ENCODE measurements at places on chromosomes 1 and 21. TPM values are rescaled to one million over a fixed set of nuclear protein-coding genes. Genes with fewer than 3 reads are reported as not detected.

The HAO2 gene
- 0.39 TPM for total RNA-seq

The ARHGEF16 gene
- total RNA-seq: 0.39 TPM

The RXRG gene
- not detected for total RNA-seq

The TBCE gene
- 19.2 TPM for total RNA-seq

The CD244 gene
- total RNA-seq: not detected

The SUSD4 gene
- total RNA-seq: not detected

The SEC16B gene
- 2.4 TPM for total RNA-seq

The RSPH1 gene
- 0.39 TPM for total RNA-seq

The PTGS2 gene
- total RNA-seq: 47.6 TPM

The DYRK3 gene
- 0.79 TPM for total RNA-seq

The ADAM30 gene
- total RNA-seq: not detected

The SORT1 gene
- total RNA-seq: 37.7 TPM

The FAM72D gene
- 0.79 TPM for total RNA-seq

The CLCA2 gene
- 1.8 TPM for total RNA-seq

The LRRC3 gene
- total RNA-seq: 1.1 TPM

The TEX38 gene
- not detected for total RNA-seq

The TPTE gene
- total RNA-seq: 0.22 TPM

The CAMTA1 gene
- 51.4 TPM for total RNA-seq

The ANGPTL1 gene
- total RNA-seq: not detected

The L1TD1 gene
- 72.6 TPM for total RNA-seq

The MTARC2 gene
- 1.4 TPM for total RNA-seq

The GCSAML gene
- under 0.01 TPM for total RNA-seq

The MTMR11 gene
- total RNA-seq: 47.9 TPM

The NR0B2 gene
- total RNA-seq: not detected

The BNIPL gene
- total RNA-seq: 157 TPM

The UBE2U gene
- total RNA-seq: not detected

The DNAH14 gene
- total RNA-seq: 3.1 TPM

The C2CD4D gene
- total RNA-seq: 0.33 TPM

The MPZ gene
- 0.33 TPM for total RNA-seq

The MYOG gene
- total RNA-seq: not detected
